ENCODE measurements at places on chromosomes 5 and 9. TPM values are rescaled to one million over a fixed set of nuclear protein-coding genes. Genes with fewer than 3 reads are reported as not detected.

GRCh38 chr5:8828596-8829322 is 717.1 kb downstream of the SEMA5A start:
- no peak for DNase-seq

DNA sequence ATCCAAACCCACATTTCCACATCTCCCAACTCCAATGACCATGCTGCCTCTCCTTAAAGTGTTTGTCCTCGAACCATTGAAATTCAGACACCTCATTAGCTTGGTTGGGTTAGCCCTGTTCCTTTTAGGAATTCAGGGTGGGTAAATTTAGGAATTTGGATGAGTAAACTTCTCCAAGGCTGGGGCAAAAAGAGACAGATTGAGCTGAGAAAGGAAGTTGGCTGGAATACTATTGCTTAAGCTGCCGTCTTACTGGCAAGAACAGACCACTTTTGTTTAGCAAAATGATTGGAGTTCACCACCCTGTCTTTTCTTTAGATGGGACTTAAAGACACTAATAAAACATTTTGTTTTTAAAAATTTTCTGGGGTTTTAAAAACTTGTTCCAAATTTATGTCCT is 143.6 kb upstream of the GDNF start:
- DNase-seq, result no peak

- no peak for DNase-seq
These were observed 111.1 kb downstream of the UGCG start for GRCh38 chr9:112007575-112008240.

GRCh38 chr5:83277154-83277553 is 194.4 kb upstream of the VCAN start:
- DNase-seq, result no peak

- no peak for DNase-seq
These were observed 377.1 kb downstream of the SPOCK1 start for GRCh38 chr5:137122075-137122474.

DNA sequence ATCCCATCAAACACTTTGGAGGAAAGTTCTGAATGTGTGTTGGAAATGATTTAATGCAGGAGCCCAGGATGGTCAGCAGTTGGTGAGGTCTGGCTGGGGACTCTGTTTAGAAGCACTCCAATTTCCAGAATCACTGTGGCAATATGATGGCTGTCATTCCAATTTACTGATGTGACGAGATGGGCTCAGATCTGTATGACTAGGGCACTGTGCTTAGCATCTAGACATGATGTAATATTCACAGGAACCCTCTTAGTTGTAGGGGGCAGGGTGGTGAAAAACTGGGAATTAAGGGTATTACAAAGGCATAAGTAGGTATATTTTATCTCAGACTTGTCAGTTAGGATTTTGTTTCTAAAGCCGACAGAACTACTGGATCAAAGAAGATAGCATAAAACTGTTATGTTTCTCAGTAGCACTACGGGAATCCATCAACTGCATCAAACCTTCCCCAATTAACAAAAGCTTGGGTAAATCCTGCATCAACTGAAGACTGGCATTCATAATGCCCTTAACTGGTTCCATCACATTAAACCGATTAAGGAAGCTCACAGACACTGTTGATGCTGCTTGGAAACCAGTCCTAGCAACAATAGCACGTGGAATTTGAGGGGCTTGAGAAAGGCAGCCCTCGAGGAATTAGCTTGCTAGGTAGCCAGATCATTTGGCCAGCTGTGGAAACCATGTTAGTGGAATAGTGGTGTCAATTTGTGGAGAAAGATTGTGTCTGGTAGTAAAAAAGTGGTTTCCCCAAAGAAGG is 86.1 kb downstream of the SV2C start:
- DNase-seq, result no peak

DNA sequence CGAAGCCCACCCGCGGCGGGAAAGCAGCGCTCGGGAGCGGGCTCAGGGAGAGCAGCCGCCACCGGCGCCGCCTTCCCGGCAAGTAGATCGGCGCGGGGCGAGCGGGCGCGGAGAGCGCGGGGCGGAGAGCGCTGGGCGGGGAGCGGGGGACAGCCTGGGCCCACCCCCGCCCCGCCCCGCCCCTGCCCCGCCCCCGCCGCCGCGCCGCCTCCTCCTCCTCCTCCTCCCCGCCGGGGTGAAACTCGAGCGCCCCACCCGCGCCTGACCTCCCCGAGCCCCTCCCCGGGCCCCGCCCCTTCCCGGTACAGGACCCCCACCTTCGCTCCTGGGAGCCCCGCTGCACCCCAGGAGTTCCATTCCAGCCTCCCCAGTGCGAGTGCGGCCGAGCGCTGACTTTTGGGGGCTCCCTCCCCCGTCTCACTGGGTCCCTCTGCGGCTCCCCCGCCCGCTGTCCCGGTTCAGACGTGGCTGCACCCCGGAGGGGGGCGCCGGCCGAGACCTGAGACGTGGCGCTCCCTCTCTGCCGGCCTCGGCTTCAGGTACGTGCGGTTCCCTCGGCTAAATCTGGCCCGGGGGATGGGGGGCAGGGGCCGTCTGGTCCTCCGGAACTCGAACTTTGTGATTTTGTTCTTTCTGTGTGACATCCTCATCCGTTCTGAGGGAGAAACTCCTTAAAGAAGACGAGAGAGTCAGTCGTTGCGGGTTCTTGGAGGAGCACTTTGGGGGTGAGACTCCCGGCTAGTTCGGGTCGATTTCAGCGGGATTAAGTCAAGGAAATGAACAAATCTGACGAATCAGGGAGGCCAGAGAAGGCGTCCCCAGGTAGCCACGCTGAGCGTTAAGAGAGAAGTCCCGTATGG is at the start of gene SEMA5A:
Gene SEMA5A (minus strand): TSS at position 84 of the 860 bp plus-strand sequence. CDS start 166,129 bp downstream, outside the sequence.
- peak; percentile 58 for DNase-seq

GRCh38 chr5:74412066-74412465 is 228.5 kb downstream of the ENC1 start:
- DNase-seq, result no peak

DNA sequence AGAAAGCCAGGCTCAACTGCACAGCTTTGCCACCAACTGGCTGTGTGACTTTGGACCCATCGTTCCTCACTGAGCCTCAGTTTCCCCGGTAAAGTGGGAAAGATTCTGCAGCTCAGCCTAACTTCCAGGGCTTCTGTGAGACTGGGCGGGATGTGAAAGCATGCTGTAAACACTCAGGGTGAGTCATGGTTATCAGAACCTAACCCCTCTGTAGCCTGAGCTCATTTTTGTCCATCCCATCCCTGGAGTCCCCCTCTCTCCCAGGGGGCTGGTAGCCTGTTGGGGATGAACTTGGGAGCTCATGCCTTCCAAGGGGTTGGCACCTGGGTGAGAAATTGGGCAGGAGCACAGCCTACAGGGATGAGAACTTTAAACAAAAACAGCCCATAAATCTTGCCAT is 2.3 kb downstream of the CCDC69 start:
- DNase-seq, result no peak

- no peak for DNase-seq
These were observed 13.2 kb downstream of the CSF1R start for GRCh38 chr5:150073086-150073625.

GRCh38 chr9:129981180-129981907 is 61.6 kb downstream of the FNBP1 start:
- DNase-seq, result no peak

- no peak for DNase-seq
These were observed 114.4 kb downstream of the VPS13A start for GRCh38 chr9:77291714-77292113.

DNA sequence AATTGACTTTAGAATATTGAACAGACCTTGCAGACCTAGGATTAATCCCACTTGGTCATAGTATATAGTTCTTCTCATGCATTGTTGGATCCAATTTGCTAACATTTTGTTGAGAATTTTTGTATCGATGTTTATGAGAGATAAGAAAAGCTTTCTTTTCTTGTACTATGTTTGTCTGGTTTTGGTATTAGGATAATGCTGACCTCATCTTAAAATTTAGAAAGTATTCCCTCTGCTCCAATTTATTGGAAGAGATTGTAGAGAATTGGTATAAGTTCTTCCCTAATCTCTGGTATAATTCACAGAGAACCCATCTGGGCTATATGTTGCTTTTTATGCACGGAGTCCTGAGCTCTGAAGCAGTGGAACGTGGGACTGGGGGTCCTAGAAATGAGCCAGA is 67.7 kb downstream of the ADAMTS16 start:
- DNase-seq, result no peak

DNA sequence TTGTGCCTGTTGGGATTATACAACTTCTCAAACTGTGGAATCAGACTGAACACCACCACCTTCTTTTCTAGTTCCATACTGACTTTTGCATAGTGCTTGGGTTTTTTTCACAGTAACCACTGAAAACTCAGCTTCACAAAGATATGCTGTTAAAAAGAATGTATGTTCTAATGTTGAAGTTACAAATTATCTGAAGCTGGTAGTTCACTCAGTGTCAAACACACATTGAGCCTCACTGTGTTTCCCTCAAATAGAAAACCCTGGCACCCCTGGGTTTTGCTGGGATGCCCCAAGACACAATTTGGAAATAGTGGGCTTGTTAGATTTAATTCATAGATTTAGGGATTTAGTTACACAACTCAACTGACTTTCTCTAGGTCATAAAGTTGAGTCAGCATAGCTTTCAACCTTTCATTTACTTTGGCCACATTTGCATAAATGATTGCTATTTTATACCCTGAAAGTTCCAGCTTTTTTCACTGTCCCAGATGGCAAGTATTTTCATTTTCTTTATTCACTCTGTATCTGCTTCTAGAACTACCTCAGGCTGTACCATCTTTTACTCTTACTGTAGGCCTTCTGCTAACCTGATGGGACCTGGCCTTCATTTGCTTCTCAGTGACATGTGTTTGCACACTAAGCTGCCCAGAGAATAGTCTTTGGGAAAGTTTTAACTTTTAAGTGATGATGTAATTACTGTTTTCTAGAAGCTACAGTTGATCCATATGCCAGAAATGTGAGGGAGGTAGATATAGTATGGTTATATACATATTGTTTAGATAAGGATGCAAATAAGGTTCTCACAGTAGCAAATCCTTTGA is 115.1 kb downstream of the CDC42SE2 start:
- DNase-seq, result no peak

DNA sequence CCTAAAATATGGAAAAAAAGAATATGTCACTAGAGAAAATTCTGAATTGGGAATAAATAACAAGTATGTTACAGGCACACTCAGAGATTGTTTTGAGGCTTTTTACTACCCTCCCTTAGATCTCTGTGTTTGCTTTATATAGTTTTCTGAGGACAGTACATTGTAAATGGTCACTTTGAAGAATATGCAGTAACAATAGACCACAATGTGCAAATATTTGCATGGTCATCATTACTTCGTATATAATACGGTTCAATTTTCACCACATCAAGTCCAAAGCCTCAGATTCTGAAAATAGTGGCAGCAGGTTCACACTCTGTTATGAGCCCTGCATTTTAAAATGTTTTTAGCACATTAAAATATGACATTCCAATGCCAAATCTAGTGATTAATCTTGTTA is 238.6 kb downstream of the ADAMTS6 start:
- no peak for DNase-seq

GRCh38 chr5:13833440-13833839 is 111.0 kb downstream of the DNAH5 start:
- no peak for DNase-seq

DNA sequence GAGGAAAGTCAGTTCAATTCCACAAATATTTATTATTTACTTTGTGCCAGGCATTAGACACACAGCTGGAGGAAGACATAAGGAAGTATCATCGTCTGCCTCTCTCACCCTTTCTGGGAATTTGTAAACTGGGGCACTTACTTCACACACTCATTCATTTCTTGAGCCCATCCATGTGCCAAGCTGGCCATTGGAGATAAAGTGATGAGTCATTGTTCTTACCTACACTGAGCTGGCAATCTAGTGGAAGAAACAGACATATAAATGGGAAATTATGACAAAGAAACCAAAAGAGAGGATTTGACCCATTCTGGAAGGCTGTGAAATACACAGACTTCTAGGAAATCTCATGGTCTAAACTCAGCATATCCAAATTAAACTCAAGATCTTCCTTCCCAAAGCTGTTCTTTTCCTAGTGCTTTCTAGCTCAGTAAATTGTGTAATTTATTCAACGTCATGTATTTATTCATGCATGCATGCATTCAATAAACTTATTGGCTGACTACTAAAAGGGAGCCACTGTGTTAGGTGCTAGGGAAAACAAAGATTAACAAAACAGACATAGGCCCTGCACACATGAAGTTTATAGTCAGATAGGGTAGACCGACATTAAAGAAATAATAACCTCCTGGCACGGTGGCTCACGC is 65.3 kb downstream of the SH3RF2 start:
- DNase-seq, result no peak

DNA sequence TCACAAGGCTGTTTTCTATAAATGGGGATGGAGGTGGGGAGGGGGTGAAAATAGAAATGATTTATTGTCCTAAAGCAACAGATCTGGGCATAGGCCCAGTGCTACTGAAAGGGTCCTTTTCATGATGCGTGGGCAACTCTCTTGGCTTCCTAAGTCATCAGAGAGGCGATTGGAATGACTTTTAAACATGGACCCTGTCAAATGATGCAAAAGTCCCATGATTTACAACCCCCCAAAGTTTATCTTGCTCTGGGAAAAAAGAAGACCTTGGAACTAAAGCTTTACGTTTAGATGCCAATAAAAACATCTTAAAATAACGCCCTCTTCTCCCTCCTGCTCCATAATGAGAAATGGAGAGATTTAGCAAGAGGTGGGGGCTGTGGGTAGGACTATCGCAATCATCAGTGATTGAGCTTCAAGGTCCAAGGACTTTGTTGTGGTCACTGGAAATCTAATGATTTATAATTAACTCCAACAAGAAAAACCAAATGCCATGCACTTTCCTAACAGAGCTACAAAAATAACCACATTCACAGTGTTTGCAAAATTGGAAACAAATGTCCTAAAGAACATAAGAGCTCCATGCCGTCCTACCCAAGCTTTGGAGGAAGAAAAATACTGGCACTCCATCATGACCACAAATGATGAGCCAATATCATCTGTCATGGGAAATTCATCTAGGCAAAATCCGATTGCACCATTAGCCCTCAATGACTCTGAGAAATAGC is 167.5 kb upstream of the CLINT1 start:
- no peak for DNase-seq

DNA sequence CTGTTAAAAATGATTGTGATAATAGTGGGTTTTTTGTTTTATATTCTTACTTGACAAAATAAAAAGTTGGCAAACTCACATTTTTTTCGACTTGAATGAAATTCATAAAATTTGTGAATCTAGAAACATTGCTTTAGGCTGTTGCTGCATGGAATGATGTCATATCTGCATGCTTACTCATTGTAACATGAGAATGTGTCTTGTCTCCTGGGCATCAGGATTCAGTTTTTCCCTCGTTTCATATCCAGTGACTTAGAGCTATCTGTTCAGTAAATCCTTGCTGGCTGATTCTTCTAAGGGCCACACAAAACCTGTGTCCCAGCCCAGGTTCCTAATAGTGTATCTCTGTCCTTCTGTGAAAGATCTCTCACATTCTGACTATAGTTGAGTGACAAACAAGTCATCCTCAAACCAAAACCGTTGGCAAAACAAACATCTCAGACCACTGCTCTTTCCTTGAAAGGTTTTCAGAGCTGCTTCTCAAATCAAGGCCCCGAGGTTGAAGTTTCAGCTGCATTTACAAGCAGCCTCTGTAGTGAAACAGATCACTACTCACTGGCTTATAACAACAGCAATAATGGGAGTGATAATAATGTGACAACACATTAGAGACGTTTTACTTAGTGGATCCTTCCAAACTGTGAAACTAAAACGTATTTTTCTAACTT is 95.0 kb downstream of the NPR3 start:
- DNase-seq, result no peak

SH3RF2 gene
- 1.0 TPM for total RNA-seq

SLC6A19 gene
- total RNA-seq, result not detected

TXNDC8 gene
- total RNA-seq, result not detected

LTC4S gene
- 2.4 TPM for total RNA-seq

HTR1A gene
- not detected for total RNA-seq

MSX2 gene
- 1.1 TPM for total RNA-seq

EQTN gene
- 0.39 TPM for total RNA-seq

DEPDC1B gene
- 60.4 TPM for total RNA-seq
